ENCODE measurements at places on chromosomes 3 and 15.

GRCh38 chr3:1275495-1275894 lies 182.7 kb downstream of the CNTN6 start:
- DNase-seq, result no peak

- no peak for DNase-seq
Observed at GRCh38 chr3:165918657-165918979, 81.4 kb upstream of the BCHE start.

DNA sequence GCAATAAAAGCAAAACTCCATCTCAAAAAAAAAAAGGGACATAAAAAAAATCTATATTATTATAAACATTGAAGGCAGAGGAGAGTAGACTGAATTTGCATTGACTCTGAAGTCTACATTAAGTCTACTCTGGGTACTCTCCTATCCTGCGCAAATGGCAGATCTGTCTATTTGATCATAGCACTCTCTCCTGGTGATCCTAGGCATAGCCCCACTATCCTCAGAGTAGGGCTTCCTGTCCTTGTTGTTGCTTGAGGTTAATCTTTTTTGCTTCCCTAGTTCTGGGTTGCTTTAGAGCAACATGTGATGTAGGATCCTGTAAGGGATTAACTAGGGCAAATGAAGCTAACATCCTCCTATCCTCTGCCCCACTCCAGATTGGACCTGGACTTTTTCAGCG lies 82.1 kb upstream of the LRRFIP2 start:
- no peak for DNase-seq

- no peak for DNase-seq
Observed at GRCh38 chr15:75718328-75718727, 5.7 kb upstream of the CSPG4 start.

DNA sequence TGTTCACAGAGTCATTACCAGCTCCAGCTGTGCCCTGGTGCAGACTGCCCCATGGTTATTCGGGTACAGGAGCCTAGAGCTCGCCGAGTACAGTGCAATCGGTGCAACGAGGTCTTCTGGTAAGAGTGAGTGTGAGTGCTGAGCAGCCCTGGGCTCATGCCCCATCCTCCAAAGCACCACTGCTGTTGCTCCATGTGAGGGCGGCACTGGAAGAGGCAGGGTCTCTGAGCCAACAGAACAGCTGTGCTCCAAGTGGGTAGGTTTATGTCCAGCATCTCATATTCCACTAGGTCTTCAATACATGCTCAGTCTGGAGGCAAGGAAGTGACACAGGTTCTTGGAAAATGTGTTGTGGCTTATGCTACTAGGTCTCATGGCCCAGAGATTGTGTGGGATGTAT lies 19.5 kb upstream of the P4HTM start:
- DNase-seq, result no peak

DNA sequence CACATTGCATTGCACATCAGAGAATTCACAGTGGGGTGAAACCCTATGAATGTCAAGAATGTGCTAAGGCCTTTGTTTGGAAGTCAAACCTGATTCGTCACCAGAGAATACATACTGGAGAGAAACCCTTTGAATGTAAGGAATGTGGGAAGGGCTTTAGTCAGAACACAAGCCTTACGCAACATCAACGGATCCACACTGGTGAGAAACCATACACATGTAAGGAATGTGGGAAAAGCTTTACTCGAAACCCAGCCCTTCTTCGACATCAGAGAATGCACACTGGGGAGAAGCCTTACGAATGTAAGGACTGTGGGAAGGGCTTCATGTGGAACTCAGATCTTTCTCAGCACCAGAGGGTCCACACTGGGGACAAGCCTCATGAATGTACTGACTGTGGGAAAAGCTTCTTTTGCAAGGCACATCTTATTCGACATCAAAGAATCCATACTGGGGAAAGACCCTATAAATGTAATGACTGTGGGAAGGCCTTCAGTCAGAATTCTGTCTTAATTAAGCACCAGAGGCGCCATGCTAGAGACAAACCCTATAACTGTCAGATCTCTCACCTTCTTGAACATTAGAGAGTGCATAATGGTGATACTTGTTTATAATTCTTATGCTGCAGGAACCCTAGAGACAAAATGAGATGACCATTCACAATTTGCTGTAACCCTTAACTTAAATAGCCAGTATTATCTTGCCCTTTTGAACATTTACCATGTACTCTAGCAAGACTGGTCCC lies 9.0 kb downstream of the ZNF662 start:
- DNase-seq, result no peak

- peak; percentile 63 for DNase-seq
Observed at GRCh38 chr15:78103406-78104118, 11.2 kb downstream of the SH2D7 start.

- DNase-seq, result no peak
Observed at GRCh38 chr3:88059380-88060170, 520 bp downstream of the ZNF654 start.

DNA sequence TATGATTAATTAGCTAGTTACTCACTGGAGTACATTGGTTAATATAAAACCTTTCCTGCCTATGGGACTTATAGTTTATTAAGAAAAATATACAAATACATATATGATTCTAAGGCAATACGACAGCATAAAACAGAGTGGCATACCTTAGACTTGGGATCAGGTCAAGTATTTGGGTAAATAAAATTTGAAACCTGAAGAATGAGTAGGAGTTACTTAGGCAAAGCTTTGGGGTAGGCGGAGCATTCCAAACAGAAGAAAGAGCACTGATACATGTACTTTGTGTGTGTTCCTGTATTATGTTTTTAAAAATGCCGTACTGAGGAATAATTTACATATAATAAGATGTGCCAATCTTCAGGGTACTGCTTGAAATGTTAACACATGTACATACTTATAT lies 15.1 kb downstream of the ZPLD1 start:
- no peak for DNase-seq

DNA sequence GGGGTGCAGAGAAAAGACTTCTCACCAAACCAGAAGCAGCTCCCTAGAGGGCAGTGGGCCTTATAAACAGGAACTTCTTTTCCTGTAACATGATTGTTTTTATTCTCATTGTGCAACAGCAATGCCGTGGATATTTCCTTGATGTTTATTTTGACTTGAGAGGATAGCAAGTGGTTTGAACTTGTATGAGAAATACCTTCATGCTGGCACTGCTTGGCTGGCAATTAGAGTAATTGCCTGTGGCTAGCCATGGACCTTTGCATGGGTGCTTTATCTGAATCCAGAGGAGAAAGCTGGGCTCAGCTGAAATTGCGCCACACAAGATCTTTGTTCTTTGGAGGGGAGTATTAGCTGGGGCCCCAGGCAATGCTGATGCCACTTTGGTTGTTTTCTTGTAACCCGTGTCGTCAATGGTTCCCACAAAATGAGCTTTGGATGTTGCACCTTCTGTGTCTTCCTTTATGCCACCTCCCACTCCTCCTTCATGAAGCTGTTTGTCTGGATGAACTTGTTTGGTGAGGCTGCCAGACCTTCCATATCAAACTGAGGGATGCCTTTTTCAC lies 37.9 kb downstream of the CMTM8 start:
- DNase-seq, result no peak

DNA sequence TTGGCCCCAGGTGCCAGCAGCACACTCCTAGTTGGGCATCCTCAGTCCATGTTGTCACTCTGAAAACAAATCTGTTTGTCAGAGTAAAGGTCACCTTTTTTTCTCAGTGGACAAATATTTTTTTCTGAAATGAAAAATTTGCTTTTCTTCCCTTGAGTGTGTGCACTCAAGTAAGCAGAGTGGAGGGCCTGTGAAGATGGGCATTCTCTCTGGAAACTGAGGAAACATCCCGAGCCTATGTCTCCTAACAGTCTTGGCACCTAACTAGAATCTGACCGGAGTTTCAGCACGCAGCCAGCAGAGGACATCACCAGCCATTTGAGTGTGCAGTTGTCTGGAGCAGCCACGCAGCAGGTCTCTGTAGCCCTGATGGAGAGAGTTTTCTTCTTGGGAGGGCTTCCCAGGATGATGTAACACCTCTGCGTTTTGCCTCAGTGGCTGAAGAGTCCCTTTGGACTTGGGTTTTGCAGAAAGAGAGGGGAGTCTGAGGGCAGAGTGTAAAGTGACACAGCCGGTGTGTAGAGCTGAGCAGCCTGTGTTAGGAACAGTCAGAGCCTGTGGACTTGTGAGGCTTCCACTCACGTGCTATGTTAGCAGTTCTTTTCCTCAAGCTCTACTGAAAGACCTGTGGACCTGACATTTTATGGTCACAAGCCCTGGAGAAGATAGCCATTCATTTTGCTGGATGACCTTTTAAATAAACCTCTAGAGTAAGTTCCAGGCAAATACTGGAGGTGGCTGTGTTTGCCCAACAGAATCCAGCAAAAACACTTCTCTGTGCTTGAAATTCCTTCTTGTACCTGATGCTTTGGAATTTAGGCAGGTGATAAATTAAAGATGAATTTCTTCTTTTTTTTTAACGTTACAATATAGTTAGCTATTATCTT lies 51.6 kb downstream of the ABHD2 start:
- DNase-seq, result no peak

DNA sequence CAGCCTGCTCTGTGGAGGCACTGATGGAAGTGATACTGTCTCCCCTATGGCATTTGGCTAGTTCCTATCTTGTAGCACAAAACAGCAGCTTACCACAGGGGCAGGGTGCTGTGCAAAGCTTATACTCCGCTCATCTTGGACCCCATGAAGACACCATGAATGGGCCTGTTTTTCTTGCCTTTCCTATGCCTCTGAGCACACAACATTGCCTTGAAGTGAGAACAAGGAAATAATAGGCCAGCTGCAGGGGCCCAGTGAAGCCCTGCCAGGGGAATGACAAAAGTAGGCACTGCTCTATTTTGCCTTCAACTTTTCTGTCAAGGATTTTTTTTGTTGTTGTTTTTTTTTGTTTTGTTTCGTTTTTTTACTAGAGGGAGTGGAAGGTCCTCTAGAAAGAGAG lies 110.3 kb downstream of the PDE8A start:
- no peak for DNase-seq

DNA sequence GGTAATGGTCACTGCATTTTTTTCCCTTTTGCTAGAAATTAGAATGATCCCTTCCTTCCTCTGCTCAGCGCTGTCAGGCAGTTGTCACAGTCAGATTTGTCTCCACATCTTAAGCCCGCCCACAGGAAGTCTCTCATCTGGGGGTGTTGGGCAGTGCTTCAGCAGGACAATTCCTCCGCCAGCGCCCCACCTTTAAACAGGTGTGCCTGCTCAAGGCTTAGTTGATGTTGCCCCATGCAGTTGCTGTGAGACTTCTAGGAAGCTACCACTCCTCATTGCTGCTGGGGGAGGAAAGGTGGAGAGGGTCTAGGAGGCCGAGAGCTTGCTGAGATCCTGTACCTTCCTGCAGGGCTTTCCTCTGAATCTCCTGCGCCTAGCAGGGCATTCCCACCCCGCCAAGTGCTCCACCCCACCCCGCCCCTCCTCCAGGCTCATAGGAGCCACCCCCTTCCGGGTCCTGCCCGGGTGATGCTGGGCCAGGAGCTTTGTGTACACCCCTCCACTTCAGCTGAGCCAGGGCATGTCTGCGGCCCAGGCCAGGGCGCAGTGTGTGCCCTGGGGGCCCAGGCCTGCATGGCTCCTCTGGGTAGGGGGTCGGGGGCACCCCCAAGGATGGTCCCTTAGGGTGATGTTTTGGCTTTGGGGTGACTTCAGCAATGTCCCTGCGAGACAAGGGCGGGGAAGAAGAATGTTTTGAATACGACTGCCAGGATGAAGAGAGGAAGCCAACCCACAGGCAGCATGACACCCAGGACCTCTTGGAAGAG lies 68.7 kb downstream of the TRAK1 start:
- peak; percentile 38 for DNase-seq

DNA sequence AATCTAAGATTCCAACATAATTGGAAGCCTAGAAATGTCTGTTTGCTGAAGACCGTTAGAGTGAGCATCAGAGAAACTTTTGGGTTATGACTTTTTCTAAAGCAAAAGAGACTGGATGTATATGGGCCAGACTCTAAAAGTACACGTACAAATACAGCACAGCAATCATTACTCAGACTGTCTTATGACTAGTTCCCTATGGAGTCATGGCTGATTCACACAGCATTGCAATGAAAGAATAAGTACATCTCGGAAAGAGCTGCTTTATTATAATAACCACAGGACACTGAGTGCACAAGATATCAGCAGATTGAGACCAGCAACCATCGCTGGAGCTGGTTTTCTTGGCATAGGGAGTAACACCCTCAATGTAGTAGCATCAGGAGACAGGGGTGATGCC lies 618.6 kb downstream of the NLGN1 start:
- no peak for DNase-seq

DNA sequence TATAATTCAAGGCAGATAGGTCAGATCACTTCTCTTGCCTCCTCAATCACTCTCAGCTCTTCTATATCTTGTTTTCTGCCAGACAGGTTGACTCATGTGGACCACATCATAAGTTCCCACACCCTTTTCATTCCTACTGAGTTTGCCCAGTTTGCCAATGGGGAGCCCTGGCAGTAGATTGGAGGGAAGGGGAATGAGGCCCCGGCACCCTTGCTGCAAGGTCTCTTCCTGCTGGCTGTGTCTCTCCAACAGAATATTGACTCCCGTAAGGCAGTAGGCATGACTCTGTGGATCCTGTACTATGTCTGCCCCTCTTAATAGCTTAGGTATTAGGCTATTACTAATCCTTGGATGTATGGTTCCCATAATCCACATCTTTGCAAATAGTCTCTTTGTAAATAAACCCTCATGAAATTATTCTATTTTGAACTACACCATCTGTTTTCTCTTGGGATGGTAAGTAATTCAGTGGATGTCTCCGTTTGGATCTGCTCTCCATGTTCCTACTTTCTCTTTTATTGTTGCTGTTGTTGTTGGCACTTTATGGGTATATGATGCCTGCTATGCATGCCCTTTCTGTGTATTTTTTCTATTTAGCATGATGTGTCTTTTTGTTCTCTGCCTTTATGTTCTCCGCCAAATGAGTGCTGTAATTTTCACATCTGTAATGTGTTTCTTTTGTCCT lies 65.5 kb upstream of the DCBLD2 start:
- DNase-seq, result no peak

GRCh38 chr3:30945291-30945690 lies 50.8 kb upstream of the GADL1 start:
- no peak for DNase-seq

DNA sequence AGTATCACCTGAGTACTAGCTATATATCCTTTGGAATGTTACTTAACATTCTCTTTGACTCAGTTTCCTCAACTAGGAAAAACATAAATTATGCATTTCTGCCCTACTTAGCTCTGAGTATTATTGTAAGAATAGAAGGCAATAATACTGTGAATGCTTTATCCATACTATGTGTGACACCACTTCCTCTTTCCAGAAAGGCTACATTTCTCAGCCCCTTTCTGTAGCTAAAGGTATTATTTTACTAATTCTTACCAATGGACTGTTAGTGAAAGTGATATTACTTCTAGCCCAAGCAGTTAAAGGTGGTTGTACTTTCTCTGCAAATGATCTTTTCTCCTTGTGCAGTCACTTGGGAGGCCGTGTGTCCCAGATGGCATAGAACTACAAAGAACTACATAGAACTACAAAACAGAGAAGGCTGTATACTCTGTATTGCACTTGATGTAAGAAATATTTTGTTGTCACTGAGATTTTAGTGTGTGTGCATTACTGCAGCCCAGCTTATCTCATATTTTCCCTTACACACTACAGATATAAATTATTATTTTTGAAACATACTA lies 35.1 kb downstream of the MYH15 start:
- no peak for DNase-seq

Data from CD4-positive, alpha-beta T cell treated with Interleukin-6 for 4 hours (primary cell).